ENCODE measurements at places on chromosomes 6 and 20.

DNA sequence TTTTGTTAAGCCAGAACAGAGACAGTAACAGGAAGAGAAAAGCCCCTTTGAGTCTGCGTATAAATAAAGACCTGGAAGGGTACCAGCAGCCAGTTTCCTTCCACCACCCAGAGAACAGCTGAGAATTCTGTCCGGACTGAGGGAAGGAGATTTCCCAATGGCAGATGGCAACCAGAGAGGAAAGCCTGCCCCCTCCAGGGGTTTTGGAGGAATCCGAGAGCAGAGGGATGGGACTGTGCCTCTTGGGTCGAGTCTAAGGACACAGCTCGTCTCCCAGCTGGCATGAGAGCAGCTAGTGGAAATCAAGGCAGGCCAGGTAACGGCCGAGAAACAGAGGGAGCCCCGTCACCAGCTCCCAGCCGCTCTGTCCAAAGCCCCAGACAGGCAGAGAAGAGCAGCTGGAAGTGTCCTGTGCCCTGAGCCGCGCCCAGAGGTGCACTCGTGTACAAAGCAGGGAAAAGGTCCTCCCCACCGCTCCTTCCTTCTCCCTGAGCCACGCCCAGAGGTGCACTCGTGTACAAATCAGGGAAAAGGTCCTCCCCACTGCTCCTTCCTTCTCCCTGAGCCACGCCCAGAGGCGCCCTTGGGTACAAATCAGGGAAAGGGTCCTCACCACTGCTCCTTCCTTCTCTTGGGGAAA lies 134.0 kb upstream of the SNX9 start:
- DNase-seq, result no peak

- DNase-seq, result no peak
Observed at GRCh38 chr6:79307321-79308036, 73.0 kb upstream of the HMGN3 start.

DNA sequence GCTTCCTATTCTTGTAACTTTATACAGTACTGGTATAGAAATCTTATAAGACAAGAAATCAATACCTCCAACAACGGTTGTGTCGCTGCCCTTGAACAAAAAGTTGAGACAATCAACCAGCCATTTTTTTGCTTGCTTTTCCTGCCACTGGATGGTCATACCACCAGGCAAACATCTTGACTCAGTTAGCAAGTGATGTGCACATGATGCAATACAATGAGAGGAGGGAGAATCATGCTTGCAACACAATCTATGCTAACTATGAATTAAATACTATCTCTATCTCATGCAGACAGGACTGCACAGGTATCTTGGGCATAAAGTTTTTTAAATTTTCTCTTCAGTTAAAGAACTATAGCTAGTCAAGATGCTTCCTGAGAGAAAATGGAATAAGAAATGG lies 877.7 kb upstream of the CITED2 start:
- no peak for DNase-seq

DNA sequence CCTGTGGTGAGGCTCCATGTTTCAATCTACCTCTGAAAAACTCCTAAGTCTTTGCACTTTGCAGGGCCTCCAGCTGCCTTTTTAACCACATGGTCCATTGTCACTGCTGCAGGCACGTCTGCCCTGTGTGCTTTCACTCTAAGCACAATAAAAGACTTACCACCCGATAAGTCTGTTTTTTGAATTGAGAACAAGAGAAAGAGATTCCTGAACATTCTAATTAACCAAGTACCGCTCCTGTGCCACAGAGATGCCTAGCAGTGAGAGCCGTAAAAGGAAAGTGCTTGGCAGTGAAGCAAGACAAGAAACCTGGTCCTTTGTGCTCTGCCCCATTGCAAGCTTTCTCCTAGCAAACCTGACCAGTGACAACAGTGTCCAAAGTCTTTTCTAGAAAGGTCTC lies 487.6 kb upstream of the FLRT3 start:
- DNase-seq, result no peak

- no peak for DNase-seq
Observed at GRCh38 chr20:45445805-45446562, 23.6 kb upstream of the WFDC2 start.

DNA sequence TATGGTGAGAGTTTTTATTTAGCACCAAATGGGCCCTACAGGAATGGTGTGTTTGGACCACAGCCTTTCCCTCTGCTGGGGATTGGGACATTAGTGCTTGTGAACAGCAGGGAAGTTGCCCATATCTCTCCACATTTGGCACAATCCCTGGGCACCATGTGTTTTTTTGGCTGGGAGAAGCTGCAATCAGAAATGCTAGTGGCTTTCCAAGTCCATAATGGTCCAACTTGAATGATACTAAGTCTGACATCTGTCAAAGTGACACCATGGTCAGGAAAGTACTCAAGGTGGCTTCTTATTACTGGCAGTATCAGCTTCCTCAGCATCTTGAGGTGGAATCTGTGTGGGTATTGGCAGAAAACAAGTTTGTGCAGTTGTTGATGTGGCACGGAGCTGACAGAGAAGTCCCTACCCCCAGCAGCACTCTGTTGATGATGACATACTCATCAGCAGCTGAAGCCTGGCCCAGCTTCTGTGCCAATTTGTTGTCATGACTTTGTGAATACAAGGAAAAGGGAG lies 53.0 kb downstream of the SASH1 start:
- no peak for DNase-seq

Data from left hindlimb (tissue), 1 donor.